ENCODE measurements at places on chromosomes 12 and 14.
A peak's percentile ranks its signal among the peaks of the same experiment; 100 is the strongest.

DNA sequence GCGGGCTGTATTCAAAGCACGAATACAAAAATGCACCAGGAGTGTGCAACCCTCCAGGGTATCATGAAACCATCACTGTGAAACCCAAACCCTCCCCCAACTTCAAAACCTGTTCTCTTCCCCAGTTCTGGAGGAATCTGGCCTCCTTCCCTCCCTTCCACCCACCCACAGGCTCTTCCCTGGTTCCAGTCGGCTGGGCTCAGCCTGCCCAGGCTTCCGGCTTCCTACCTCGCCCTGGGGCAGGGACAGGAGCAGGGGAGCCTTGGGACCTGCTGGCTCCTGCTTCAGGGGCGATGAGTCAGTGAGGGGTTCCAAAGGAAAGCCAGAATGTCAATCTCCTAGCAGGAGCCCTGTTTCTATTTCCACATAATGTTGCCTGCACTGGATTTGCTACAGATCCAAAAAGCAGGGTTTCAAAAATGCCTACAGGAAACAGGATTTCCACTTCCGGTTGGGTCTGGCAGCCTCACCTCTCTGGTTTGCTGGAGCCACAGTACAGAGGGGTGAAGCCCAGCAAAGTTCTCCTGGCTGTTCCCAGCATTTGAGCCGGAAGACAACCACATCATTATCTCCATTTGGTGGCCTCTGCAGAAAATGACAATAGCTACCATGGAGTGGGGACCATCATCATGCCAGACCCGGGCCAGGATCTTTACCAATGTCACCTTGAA lies 278.3 kb downstream of the DPF3 start:
- DNase-seq, result no peak

GRCh38 chr14:77882098-77882497 lies 82.2 kb downstream of the ADCK1 start:
- peak; percentile 99 for DNase-seq

DNA sequence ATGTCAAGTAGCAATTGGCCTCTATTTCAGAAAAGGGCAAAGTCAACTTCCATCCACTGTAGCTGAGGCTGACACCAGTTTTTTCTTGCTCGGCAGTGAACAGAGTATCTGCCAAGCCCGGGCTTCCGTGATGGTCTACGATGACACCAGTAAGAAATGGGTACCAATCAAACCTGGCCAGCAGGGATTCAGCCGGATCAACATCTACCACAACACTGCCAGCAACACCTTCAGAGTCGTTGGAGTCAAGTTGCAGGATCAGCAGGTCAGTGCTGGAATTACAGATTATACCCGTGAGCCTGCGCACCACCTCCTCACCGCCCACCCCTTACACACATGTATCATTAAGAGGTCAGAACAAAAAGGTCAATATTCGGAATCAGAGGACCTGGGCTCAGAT lies 19.4 kb downstream of the EVL start:
- no peak for DNase-seq

GRCh38 chr14:23364164-23365035 lies 572 bp downstream of the EFS start:
- no peak for DNase-seq

DNA sequence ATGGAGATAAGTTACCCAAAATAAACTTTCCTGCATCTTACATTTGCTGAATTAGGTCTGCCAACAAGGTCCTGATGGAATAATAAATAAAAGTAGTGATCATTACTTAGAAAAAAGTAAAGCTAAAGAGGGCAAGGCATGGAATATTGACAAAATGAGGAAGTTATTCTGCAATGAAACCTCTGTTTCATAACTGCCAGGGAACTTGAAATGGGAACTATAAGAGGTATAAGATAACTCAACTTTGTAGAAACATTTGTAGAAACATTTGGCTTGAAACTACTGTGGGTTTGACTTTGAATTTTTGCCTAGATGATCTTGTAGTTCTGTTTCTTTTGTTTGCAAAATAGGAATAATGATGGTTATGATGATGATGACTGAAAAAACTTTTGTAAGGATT lies 18.7 kb upstream of the YBX3 start:
- no peak for DNase-seq

DNA sequence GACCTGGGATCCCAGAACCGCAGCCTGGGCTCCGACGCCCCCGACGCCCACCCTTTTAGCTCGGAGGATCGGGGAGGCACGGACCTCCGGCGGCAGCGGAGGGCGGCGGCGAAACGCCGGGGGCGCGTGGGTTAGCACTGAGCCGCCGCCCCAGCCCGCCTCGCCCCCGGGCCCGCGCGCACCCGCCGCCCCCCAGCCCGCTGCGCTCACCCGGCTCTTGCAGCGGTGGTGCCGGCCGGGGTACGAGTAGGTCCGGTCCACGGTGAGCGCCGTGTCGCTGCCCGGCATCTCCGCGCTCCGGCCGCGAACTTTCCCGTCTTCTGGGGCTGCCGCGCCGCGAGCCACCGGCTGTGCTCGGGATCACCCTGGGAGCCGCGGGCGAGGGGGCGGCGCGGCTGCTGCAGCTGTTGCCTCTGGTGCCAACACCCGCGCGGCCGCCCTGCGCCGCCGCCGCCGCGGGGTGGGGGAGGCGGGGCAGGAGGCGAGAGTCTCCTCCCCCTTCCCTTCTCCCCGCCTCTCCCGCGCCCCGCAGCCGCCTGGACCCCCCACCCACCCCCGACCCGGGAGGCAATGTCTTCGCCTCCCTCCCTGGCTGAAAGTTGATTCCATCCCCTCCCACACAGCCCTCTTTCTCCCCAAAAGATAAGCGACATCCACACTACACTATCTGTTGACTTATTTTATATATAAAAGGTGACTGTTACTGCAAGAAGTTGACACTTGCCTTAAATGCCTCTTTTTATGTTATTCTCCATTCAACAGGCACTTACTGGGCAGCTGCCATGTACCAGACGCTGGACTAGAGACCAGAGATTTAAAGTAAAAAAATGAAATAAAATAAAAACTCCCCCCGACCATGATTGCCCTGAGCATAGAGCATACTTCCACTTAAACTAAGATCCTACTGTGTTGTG lies at the start of gene TMCC3:
TMCC3 (minus strand) TSS at position 415 of the 914 bp plus-strand sequence; CDS start at position 288, 127 bp downstream.
- DNase-seq, result peak; percentile 42

- DNase-seq, result no peak
Observed at GRCh38 chr14:54085232-54085761, 128.7 kb upstream of the BMP4 start.

- DNase-seq, result no peak
Observed at GRCh38 chr14:47674543-47675465, 601 bp downstream of the MDGA2 start.

DNA sequence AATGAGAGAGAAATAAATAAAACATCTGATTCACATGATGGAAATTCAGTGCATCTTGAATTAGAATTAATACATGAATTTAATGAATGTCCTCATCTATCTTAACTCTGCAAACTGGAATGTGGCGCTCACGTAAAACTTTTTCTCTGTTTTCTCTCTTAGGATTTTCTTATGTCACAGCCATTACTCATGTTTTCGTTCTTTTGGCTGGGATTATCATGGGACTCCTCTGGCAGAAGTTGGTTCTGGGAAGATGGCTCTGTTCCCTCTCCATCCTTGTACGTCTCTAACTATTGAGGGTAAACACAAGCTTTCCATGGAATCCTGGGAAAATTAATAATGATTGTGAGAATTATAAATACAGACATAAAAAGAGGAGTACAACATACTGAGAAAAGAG lies 5.0 kb downstream of the CLEC12B start:
- no peak for DNase-seq

GRCh38 chr14:102418853-102419240 lies 56.1 kb downstream of the TECPR2 start:
- no peak for DNase-seq

- no peak for DNase-seq
Observed at GRCh38 chr14:101972126-101972866, 7.9 kb downstream of the DYNC1H1 start.

DNA sequence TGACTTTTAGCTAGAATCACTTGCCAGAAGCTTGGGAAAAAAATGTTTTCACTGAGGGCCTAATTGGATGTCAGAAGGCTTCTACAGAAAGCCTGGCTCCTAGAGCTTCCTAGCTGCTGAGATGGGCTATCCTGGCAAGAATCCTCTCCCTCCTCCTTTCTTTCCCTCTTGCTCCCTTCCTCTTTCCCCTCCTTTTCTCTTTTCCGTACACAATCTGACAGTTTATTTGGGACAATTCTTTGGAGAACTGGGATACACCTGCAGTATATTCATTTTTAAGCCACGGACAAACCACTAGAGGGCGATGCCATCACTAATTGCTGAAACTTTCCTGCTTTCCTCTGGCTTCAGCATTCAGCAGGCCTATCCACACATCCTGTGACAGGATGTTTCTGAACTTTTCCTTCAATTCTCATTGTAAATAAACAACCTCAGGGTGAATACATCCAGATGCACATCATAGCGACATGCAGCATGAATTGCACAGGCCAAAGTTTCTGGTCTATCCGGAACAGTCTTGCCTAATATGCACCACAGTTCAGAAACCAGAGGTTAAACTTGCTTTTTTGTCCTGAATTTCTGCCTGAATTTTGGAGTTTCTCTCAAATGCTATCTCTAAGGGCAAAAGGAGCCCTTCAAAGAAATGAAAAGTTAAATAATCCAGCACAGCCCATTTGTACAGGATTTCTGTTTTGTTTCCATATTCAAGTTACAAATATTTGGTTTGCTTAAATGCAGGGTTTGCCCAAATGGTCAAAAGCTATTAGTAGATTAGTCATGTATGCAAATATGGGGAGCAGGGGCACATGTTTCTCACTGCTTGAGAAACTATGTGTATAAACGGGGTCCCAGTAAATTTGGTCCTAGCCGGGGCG lies 142.8 kb downstream of the PAWR start:
- DNase-seq, result peak; percentile 58

All from NCI-H1105 treated with DMSO at 0.1 percent for 48 hours (cell line).